ENCODE measurements at places on chromosomes 4 and X. TPM values are rescaled to one million over a fixed set of nuclear protein-coding genes. Genes with fewer than 3 reads are reported as not detected.

- no peaks in the 10 kb centered on the region for H3K4me1 ChIP-seq
- H3K4me3 ChIP-seq, result no peak overlapping the region
- DNase-seq, result no peak
- H3K36me3 ChIP-seq, result no peaks in the 10 kb centered on the region
- H3K27me3 ChIP-seq, result no peaks in the 10 kb centered on the region
These were observed 53.7 kb upstream of the NKX1-1 start for GRCh38 chr4:1459722-1460511.

DNA sequence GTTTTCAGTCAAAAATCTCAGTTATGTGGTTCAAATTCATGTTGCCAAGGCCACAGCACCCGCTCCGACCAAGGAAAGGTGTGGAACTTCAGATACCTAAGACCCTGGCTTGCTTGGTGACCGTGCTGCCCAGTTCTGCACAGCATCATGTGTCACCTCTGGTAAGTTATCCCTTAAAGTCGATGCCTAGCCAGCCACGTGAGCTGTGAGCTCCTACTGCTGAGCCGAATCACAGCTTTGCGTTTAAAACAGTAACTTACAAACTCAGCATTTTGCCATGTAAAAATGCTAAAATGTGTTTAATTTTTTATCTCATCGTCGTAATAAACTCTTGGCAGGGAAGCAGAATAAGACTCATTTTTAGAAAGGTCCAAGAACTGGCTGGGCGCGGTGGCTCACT is 5.3 kb downstream of the TMEM271 start:
- H3K27me3 ChIP-seq, result peaks cover 19% of the 10 kb centered on the region
- H3K27ac ChIP-seq, result no peak overlapping the region
- no peak for DNase-seq
- H3K36me3 ChIP-seq, result no peaks in the 10 kb centered on the region
- no peak overlapping the region for H3K4me3 ChIP-seq

DNA sequence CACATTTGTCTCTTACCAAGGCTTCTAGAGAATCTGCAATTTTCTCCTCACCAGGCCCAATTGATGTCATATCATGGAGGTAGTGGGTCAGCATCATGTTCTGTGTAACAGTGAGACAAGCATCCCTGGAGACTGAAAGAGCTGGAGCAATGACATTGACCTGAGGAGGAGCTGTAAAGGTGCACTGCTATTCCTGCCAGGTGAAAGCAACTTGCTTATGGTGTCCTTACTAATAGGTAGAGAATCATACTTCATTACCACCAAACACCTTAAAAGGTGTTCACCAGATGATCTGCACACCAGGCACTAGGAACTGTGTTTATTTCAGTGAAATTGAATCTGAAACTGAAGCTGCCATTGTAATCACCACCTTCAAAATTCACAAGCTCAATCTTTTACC is 188.7 kb downstream of the AFAP1 start:
- no peak for DNase-seq
- H3K36me3 ChIP-seq, result no peaks in the 10 kb centered on the region
- no peak overlapping the region for H3K4me3 ChIP-seq
- no peak overlapping the region for H3K27ac ChIP-seq
- no peaks in the 10 kb centered on the region for H3K27me3 ChIP-seq
- H3K4me1 ChIP-seq, result no peaks in the 10 kb centered on the region

GRCh38 chrX:78923198-78924015 is 21.8 kb upstream of the P2RY10 start:
- no peak overlapping the region for H3K4me3 ChIP-seq
- DNase-seq, result no peak
- no peak overlapping the region for H3K27ac ChIP-seq
- H3K27me3 ChIP-seq, result no peaks in the 10 kb centered on the region
- no peaks in the 10 kb centered on the region for H3K36me3 ChIP-seq
- no peaks in the 10 kb centered on the region for H3K4me1 ChIP-seq

The VCX gene
- not detected for total RNA-seq
